ENCODE measurements at places on chromosomes 2 and 18. TPM values are rescaled to one million over a fixed set of nuclear protein-coding genes. Genes with fewer than 3 reads are reported as not detected.

The PGAP1 gene
- polyA plus RNA-seq = 6.3 TPM

The RASGRP3 gene
- polyA plus RNA-seq = 6.1 TPM

The HOXD3 gene
- polyA plus RNA-seq = 2.0 TPM

The CRYGD gene
- not detected for polyA plus RNA-seq

The RIT2 gene
- polyA plus RNA-seq = not detected

The TOGARAM2 gene
- polyA plus RNA-seq = 0.31 TPM

The MRO gene
- 0.85 TPM for polyA plus RNA-seq

The ALLC gene
- not detected for polyA plus RNA-seq

The CPLX4 gene
- polyA plus RNA-seq = 0.07 TPM

The ATP9B gene
- 13.5 TPM for polyA plus RNA-seq

The TGFA gene
- 0.74 TPM for polyA plus RNA-seq

The FAM237A gene
- not detected for polyA plus RNA-seq

The SPAST gene
- 3.5 TPM for polyA plus RNA-seq

The RTTN gene
- 2.6 TPM for polyA plus RNA-seq

The SLC9A4 gene
- polyA plus RNA-seq = 0.11 TPM

The IL36A gene
- polyA plus RNA-seq = 0.45 TPM

The KANSL1L gene
- 6.2 TPM for polyA plus RNA-seq

The ERCC3 gene
- polyA plus RNA-seq = 30.7 TPM

The KCTD1 gene
- polyA plus RNA-seq = 12.4 TPM

The MYCN gene
- 1.0 TPM for polyA plus RNA-seq

The HADHA gene
- polyA plus RNA-seq = 67.9 TPM

The ST6GAL2 gene
- polyA plus RNA-seq = 0.06 TPM

The NRBP1 gene
- polyA plus RNA-seq = 67.0 TPM

The FSIP2 gene
- 0.12 TPM for polyA plus RNA-seq

The MXD1 gene
- 13.6 TPM for polyA plus RNA-seq

The SH3RF3 gene
- polyA plus RNA-seq = 1.2 TPM

The MC5R gene
- polyA plus RNA-seq = not detected

The GPR39 gene
- 0.54 TPM for polyA plus RNA-seq

The SERPINB5 gene
- polyA plus RNA-seq = 0.22 TPM

The PARD3B gene
- 2.0 TPM for polyA plus RNA-seq

The SERPINB11 gene
- polyA plus RNA-seq = not detected

The ANKRD30B gene
- 0.06 TPM for polyA plus RNA-seq

The TBR1 gene
- 0.11 TPM for polyA plus RNA-seq

The SP9 gene
- not detected for polyA plus RNA-seq

The CCDC150 gene
- polyA plus RNA-seq = 0.17 TPM

The PLB1 gene
- polyA plus RNA-seq = 16.9 TPM

The IGFBP5 gene
- 36.1 TPM for polyA plus RNA-seq

The TRIM43 gene
- not detected for polyA plus RNA-seq

The ANKRD53 gene
- polyA plus RNA-seq = 31.9 TPM

The HOXD13 gene
- not detected for polyA plus RNA-seq

The MAPRE2 gene
- polyA plus RNA-seq = 10.8 TPM

The LRRFIP1 gene
- polyA plus RNA-seq = 54.7 TPM
